ENCODE measurements at places on chromosomes 12 and 14. TPM values are rescaled to one million over a fixed set of nuclear protein-coding genes. Genes with fewer than 3 reads are reported as not detected.

DNA sequence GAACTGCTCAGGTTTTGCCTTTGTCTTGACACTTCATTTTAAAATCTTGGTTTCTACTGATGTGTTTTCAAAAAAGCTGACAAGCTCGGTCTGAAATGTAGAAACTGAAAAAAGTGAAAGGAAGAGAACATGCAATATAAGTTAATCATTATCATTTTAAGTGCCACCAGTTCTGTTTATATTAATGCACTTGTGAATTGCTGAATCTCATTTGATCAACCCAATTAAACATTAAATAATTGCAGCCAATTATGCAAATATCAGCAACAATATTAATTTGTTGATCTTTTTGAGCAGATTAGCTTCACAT, 133.8 kb downstream of the BCAT1 start:
- no peak for ATAC-seq

GRCh38 chr12:78115889-78116288, 285.2 kb downstream of the NAV3 start:
- no peak for ATAC-seq

DNA sequence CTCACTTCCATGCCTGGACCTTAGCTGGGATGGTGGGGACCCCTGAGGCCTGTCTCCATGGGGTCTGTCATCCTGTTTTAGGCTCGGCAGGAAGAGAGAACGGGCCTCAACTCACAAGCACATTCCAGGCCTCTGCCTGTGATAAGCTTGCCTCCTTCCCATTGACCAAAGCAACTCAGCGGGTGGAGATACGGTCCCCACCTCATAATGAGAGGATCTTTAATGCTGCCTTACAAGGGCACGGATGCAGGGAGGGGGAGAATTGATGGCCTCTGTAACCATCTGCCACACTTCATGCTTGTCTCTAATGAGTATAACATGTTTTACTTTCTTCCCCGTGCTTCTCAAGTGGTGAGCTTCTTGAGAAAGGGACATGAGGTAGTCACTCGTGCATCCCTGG, 50.0 kb downstream of the GLT1D1 start:
- no peak for ATAC-seq

DNA sequence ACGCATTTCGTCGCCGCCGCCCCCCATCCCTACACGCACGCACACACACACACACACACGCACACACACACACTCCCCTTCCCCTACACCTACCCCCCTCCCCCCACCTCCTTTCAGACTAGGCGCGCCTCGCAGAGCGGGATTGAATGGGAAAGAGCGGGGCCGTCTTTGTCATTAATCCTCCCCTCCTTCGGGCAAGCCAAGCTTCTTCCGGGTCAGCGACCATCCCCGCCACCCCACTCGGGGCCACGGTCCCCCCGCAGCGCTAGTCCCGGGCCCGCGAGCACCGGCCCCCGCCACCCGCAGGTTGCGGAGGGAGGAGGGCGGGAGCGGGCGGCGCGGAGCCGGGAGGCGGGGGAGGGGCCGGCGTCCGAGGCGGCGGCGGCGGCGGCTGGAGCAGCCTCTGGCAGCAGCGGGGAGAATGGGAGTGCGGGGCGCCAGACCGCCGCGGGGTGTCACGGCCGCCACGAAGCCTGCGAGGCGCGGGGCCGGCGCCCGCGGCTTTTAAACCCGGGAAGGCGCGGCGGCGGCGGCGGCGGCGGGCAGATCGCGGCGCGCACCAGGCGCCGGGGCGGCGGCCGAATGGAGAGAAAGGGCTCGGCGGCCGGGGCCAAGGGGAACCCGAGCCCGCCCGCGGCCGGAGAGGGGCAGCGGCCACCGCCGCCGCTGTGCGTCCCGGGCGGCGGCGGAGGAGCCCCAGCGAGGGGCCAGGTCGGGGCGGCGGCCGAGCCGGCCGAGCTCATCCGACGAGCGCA, at the start of gene TTC9:
Gene TTC9 (plus strand): TSS at position 369 of the 755 bp plus-strand sequence. CDS start 214 bp downstream, at position 583.
- peak; percentile 76 for ATAC-seq

GRCh38 chr14:87325741-87326140, 667.2 kb downstream of the GALC start:
- ATAC-seq, result no peak

GRCh38 chr12:103269946-103270345, 225.8 kb downstream of the C12orf42 start:
- peak; percentile 69 for ATAC-seq

- no peak for ATAC-seq
Measured at GRCh38 chr12:116091579-116091978, 185.9 kb downstream of the MED13L start.

GRCh38 chr12:114668886-114669288, 15.1 kb downstream of the TBX3 start:
- no peak for ATAC-seq

DNA sequence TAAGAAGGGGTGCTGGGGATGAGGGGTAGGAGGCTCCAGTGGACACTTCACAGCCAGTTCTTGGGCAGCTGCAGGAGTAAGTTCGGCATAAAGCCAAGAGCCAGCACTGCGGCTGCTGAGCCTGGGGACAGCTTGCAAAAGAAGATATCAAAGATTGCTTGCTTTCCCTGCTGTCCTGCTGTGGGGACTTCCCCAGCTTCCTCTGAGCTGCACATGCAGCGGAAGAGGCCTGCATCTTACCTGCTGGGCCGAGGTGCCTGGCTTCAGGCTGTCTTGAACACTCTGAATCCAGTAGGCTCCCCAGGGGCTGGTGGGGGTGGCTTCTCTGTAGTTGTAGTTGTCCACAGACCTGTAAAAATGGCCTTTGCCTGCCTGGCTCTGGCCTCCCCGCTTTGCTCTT, 1.3 kb downstream of the CHGA start:
- ATAC-seq, result peak; percentile 1

- ATAC-seq, result no peak
Measured at GRCh38 chr12:24467226-24467625, 481.7 kb downstream of the BCAT1 start.

GRCh38 chr12:5035618-5036017, 8.1 kb upstream of the KCNA5 start:
- ATAC-seq, result no peak

DNA sequence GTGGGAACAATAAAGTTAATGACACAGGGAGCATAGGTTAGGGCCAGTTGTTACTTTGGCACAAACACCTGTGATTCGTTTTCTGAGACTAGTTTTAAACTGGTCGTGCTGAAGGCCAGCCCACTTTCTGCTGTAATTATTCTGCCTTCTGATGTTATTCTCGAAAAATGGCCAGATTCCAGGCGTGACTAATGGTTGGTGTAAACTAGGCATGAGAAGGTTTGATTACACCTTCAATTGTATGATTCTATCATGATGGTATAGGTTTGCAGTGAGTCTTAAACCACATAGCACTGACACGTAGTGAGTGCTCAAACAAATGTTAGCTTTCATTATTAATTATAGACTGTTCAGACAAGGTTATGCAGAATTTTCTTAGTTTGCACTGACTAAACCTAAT, 39.0 kb downstream of the CKB start:
- ATAC-seq, result no peak

- ATAC-seq, result no peak
Measured at GRCh38 chr12:52383331-52383730, 2.1 kb downstream of the KRT84 start.

Gene INSM2
- total RNA-seq, result 0.33 TPM

Gene DNAI7
- total RNA-seq, result 1.3 TPM

Gene MYH6
- 0.10 TPM for total RNA-seq

Gene PRR4
- 9.0 TPM for total RNA-seq

Gene TAMALIN
- total RNA-seq, result 3.8 TPM

Gene ASB2
- 0.78 TPM for total RNA-seq

Gene KRT78
- 2.2 TPM for total RNA-seq

Gene SLC6A13
- total RNA-seq, result 34.6 TPM

Gene SYNE3
- 1.0 TPM for total RNA-seq

Gene MIPOL1
- total RNA-seq, result 20.7 TPM

Gene GLIPR1L1
- total RNA-seq, result not detected

Measured in motor neuron (in vitro differentiated cells).